ENCODE measurements at places on chromosomes 7 and 10.

- DNase-seq: no peak
Observed at GRCh38 chr7:30330134-30331111, 46.0 kb downstream of the ZNRF2 start.

- no peak for DNase-seq
Observed at GRCh38 chr10:101595591-101596433, 7.7 kb downstream of the DPCD start.

DNA sequence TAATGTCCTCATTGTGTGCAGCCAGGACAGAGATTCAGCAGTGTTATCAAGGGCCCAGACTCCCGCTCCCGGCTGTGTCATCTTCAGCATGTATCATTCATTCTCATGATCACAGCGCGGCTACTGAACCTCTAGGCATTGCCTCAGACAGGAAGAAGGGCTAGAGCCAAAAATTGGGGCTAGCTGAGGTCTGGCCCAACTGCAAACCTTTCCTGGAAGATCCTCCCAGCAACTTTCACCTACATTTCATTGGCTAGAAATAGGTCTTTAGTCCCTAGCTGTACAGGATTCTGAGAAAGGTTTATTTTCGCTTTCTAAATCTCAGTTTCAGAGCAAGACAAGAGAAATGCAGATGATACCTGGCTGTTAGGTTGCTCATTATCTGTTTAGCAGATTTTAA, 81.9 kb downstream of the CREM start:
- DNase-seq: no peak

DNA sequence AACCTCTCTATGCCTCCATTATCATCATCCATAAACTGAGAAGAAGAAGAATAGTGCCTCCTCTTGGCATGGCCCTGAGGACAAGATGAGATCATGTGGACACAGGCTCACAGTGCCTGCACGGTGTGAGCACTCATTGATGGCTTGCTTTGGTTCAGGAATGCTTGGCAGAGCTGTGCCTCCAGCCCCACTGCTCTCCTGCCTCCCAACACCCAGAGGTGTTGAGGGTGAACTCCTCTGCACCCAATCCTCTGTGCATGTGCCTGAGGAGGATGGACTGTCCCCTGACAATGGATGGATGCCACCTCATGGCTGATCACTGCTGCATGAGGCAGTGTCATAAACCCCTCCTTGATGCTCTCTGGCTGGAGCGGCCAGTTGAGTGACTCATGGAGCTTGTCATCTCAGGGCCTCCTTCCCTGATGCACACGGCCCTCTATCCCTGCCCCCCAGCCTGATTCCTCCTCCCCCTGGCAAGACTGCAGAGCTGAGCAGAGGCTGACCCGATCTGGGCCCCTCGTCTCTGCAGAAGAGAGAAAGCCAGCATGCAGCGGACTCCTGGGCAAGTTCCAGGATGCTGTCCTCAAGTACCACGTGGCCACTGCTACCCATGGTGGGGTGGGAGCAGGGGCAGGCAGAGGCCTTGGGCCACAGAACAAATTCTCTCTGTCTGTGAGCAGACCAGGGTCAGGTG, 136.3 kb downstream of the KCNMA1 start:
- DNase-seq: no peak

DNA sequence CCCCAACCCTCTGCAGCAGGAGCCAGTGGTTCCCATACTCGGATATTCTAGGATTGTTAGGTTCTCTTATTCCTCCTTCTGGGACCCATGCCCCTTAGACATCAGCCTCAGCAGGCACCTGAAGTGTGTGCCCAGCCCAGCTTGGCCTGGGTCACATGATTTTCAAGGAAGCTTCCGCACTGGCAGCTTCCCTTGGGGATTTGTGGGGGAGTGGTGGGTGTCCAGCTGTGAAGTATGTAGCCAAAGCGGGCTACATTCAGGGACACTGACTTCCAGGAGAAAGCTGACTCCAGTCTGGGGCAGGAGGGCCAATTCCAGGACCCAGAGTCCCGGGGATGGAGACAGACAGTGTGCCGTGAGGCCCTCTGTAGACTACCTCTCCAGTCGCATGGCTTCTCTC, 1.3 kb downstream of the LDB1 start:
- no peak for DNase-seq

- no peak for DNase-seq
Observed at GRCh38 chr7:17732083-17732482, 208.2 kb downstream of the SNX13 start.

DNA sequence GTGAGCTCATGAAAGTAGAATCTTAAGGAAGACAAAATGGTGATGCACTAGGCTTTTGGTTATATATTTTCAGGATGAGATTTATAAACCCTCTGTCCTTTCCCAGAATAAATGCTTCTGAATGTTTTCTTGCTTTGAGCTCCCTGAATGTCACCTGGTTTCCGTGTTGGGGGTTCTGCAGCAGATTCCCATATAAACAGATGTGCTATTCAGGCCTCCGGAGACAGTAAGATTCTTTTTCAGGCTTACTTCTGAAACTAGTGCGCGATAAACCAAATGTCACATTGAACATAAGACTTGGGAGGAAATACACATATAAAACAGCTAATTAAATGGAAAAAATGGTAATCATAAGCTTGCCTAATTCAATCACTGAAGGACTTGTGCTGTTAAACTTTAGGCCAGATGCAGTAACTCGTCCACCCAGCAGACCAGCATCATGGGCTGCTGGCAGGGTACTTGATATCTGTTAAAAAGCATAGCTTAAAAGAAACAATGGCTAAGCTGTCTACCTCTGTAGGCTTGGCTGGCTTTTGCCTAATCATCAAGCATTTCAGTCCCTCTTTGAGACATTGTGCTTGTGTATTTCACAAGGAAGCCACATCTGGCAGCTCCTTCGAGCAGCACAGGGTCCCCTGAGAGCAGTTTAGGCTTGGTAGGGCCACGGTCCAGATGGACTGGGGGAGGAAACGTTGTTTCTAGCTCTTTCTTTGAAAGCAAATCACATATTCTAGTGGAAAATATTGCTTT, 281.2 kb upstream of the KIAA1217 start:
- DNase-seq: no peak

- DNase-seq: no peak
Observed at GRCh38 chr7:83791737-83792136, 142.8 kb upstream of the SEMA3E start.

GRCh38 chr7:33961948-33962347, 56.6 kb downstream of the BMPER start:
- no peak for DNase-seq

- no peak for DNase-seq
Observed at GRCh38 chr10:86685893-86686632, 17.8 kb downstream of the LDB3 start.

GRCh38 chr10:89391907-89392756, at the start of gene IFIT1:
IFIT1 (plus strand) TSS chr10:89392623; CDS start chr10:89392713, 90 bp downstream.
- DNase-seq: no peak

GRCh38 chr7:93427107-93427506, 147.4 kb downstream of the CALCR start:
- DNase-seq: no peak

- no peak for DNase-seq
Observed at GRCh38 chr7:134571746-134572461, 23.0 kb downstream of the AKR1B15 start.

- DNase-seq: no peak
Observed at GRCh38 chr10:61923210-61923949, 21.9 kb downstream of the ARID5B start.

DNA sequence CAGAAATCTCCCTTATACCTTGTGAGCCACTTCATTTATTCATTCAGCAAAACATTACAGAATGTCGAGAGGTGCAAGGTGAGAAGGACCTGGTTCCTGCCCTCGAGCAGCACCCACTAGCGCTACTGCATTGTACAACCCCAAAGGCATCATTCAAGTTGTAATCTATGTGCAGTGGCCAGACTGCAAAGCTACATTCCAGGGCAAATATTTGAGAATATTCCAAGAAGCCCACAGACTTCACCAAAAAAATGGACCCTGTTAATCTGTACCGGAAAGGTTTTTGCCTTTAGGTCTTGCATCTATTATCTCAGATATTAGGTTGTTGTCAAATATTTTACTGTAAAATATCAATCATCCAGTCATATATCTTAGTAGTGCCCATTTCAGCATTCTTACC, 295.4 kb upstream of the FZD1 start:
- DNase-seq: no peak

- no peak for DNase-seq
Observed at GRCh38 chr7:55172881-55173609, 154.2 kb downstream of the EGFR start.

- no peak for DNase-seq
Observed at GRCh38 chr7:42597300-42597699, 314.6 kb downstream of the C7orf25 start.

DNA sequence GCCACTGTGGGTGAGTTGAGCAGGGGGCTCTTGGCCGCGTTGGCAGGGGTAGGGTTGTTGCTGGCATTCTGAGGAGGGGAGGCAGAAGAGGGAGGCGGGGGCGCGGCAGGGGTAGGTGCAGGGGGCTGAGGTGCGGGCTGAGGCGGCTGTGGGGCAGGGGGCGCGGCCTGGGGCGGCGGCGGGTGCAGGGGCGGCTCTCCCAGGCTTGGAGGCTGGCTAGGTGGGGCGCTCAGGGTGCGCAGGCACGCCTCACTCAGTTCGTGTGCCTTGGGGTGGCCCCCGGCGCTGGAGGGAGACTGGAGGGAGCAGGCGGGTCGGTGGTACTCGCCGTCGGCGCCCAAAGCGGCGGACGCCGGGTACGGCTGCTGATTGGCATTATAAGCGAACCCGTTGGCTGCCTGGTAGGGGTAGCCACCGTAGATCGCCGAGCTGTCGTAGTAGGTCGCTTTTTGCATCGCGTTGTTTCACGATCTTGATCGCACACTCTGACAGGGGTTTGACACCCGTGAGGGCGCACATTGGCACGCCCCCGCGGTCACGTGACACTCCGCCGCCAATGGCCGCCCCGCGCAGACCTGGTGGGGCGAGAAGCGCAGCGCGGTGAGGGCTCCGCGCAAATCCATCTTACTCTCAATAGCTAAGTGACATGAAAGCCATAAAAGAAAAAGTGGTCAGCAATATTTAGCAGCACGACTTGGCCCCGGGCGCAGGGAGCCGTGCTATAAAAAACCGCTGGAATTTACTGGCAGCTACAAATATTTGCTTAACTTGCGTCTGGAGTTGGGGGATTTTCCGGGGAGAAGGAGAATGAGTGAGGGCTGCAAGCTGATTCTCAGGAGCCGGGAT, 7.9 kb upstream of the HOXA2 start:
- DNase-seq: no peak

DNA sequence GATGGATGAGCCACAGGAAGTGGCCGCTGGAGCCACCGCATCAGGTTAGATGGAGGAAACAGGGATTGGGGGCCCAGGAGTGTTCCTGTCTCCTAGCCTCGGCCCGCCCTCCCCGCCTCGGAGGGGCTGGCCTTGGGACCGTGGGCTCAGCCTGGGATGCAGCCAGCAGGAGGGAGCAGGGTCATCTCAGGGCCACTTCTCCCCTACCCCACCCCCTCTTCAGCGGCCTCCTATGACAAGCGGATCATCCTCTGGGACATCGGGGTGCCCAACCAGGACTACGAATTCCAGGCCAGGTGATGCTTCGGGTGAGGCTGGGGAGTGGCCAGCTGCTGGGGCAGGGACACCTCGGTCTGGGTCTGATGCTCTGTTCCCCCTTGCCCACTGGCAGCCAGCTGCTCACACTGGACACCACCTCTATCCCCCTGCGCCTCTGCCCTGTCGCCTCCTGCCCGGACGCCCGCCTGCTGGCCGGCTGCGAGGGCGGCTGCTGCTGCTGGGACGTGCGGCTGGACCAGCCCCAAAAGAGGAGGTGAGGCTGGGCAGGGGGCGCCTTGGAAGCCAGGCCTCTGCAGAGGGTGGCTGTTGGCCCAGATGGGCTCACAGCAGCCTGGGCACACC, 4.7 kb downstream of the LRWD1 start:
- DNase-seq: no peak

- DNase-seq: no peak
Observed at GRCh38 chr7:98133181-98133580, 26.5 kb downstream of the LMTK2 start.

GRCh38 chr7:149240637-149241036, 1.2 kb downstream of the ZNF212 start:
- no peak for DNase-seq

GRCh38 chr7:135197906-135198655, 13.2 kb downstream of the WDR91 start:
- no peak for DNase-seq

Measured in SHP77 treated with DMSO at 0.1 percent for 48 hours (cell line).